ENCODE measurements at places on chromosomes 6 and 20.

- no peak for DNase-seq
Measured at GRCh38 chr6:133827766-133828165, 61.1 kb upstream of the TCF21 start.

DNA sequence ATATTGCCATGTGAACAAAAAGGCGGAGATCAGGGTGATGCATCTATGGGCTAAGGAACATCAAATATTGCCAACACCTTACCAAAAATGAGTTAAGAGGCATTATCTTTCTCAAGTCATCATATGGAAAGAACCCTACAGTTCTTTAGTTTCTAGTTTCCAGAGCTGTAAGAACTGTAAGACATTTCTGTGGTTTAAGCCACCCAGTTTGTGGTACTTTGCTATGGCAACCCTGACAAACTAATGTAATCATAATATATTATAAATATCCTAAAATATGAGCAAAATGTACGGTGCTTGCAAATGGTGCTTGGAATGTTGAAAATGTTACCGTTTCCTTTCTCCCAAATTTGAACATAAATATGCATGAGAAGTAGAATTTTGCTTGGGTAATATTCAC, 349.6 kb downstream of the PHF3 start:
- DNase-seq: no peak

DNA sequence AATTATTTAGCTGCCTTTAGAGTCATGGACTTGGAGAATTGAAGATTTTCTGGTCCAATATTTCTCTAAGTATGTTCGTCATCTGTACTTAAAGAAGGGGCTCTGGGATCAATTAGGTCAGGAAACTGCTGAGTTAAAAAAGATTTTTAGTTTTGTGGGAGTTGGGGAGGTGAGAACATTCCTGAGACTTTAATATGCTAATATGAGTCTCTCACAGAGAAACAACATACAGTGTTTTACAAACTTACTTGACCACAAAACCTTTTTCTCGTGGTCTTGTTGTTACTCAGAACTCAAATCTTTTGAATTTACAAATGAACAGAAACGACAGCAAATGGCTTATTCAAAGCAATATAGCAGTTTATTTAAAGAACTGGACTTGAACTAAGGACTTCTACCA, 67.9 kb downstream of the LIN28B start:
- no peak for DNase-seq

- DNase-seq: no peak
Measured at GRCh38 chr6:75568965-75569364, 32.7 kb upstream of the SENP6 start.

- DNase-seq: no peak
Measured at GRCh38 chr6:2482773-2483172, 237.4 kb upstream of the GMDS start.

- DNase-seq: no peak
Measured at GRCh38 chr20:2296524-2297356, 939 bp downstream of the TGM3 start.

DNA sequence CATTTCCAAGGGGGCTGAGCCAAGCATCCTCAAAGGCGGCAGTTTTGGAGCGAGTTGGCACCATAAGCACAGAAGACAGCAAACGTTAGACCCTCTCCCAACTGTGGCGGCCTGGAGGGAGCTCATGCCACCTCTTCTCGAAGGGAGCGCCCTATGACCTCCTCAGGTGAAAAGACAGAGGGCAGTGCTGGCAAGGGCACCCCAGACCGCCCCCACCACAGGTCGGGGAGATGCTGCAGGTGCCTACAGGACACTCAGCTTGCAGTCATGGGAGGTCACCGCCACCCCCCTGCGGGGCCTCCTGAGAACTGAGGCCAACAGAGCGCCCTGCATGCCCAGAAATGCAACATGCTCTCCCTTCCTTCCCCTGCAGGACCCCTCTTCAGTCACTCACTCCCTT, 45.1 kb upstream of the BHLHE23 start:
- no peak for DNase-seq

GRCh38 chr6:144664281-144664680, 379.1 kb downstream of the UTRN start:
- DNase-seq: no peak

GRCh38 chr6:37982317-37982716, 162.8 kb downstream of the ZFAND3 start:
- DNase-seq: no peak

GRCh38 chr6:142845624-142846458, 99.1 kb downstream of the HIVEP2 start:
- no peak for DNase-seq

GRCh38 chr20:21574443-21574842, 60.6 kb upstream of the NKX2-2 start:
- DNase-seq: no peak

GRCh38 chr20:10125757-10126156, 91.0 kb downstream of the ANKEF1 start:
- DNase-seq: no peak

DNA sequence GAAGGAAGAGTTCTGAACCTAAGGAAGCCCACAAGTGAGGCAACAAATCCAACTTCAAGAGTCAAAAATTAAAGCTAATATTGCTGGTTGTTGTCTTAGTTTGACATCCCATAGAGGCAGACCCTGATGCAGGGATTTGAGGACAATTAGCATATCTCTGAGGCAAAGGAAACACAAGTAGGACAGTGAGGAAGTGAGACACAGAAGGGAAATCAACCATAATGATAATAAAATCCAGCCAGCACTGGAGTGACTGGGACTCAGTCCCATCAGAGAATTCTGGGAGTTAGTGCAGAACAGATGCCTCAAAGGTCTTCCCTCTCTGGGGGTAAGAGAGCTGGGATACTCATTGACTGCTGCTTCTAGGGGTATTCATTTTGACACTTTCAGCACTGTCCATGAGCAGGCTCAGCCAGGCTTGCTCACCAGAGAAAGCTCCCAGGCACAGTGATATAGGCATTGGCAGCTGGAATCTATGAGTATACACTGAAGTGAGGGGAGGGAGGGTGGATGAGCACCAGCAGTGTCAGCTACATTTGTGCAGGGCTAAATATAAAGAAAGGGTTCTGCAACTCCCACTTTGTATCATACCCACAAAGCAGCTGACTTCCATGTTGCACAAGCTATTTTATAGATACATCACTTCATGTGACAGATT, 43.4 kb upstream of the SPTLC3 start:
- DNase-seq: no peak

- DNase-seq: no peak
Measured at GRCh38 chr6:37850728-37851285, 31.3 kb downstream of the ZFAND3 start.

- DNase-seq: no peak
Measured at GRCh38 chr6:127475135-127475822, 16.1 kb upstream of the KIAA0408 start.

- DNase-seq: no peak
Measured at GRCh38 chr20:9493803-9494202, 20.6 kb upstream of the LAMP5 start.

GRCh38 chr6:113649880-113650609, 207.1 kb upstream of the MARCKS start:
- no peak for DNase-seq

DNA sequence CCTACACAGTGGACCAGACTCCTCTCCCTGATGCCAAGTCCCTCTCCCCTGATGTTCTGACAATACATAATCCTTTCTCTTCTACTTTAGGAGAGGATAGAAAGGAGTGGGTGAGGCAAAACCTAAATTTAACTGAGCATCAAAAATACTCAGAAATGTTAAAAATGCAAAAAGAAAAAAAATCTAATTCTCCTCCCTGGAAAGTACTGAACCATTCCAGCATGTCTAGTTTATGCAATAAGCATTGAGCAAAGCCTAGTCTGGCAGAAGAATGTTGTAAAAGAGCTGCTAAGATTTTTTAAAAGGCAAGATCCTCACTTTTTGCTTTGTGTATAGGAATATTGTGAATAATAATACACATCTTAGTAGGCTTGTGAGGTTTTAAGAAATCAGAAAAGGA, 116.6 kb upstream of the STXBP5 start:
- no peak for DNase-seq

GRCh38 chr6:31952140-31952805, 6.4 kb downstream of the CFB start:
- no peak for DNase-seq

DNA sequence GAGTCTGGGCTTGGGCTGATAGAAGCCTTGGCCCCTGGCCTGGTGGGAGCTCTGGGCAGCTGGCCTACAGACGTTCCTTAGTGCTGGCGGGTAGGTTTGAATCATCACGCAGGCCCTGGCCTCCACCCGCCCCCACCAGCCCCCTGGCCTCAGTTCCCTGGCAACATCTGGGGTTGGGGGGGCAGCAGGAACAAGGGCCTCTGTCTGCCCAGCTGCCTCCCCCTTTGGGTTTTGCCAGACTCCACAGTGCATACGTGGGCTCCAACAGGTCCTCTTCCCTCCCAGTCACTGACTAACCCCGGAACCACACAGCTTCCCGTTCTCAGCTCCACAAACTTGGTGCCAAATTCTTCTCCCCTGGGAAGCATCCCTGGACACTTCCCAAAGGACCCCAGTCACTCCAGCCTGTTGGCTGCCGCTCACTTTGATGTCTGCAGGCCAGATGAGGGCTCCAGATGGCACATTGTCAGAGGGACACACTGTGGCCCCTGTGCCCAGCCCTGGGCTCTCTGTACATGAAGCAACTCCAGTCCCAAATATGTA, 957 bp upstream of the VEGFA start:
- no peak for DNase-seq

- DNase-seq: no peak
Measured at GRCh38 chr6:111242452-111242851, 155.1 kb downstream of the SLC16A10 start.

GRCh38 chr6:52417675-52418111, 2.4 kb upstream of the EFHC1 start:
- no peak for DNase-seq

DNA sequence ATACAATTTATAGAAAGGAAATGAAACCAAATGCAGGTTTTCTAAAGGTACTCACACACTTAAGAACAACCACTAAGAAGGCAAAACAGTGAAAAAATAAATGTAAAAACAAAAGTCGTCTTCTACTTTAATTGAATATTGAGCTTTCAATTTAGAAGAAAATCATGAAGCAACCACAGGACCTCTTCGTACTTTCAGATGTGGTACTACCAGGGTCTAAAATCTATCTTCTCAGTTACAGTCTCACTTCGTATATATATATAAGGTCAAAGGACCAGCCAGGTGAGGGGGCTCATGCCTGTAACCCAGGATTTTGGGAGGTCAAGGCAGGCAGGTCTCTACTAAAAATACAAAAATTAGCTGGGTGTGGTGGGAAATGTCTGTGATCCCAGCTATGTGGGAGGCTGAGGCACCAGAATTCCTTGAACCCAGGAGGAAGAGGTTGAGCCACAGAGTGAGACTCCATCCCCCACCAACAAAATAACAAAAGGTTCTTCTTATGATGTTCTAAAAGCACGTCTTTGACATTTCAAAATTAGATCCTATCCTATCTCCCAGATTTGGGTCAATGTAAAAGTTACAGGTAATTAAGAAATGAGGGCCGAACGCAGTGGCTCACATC, 12.5 kb downstream of the ROMO1 start:
- no peak for DNase-seq

- no peak for DNase-seq
Measured at GRCh38 chr6:158645064-158646022, 800 bp upstream of the DYNLT1 start.

- DNase-seq: no peak
Measured at GRCh38 chr20:57294550-57294949, 28.1 kb upstream of the BMP7 start.

GRCh38 chr6:139627091-139627490, 252.6 kb upstream of the CITED2 start:
- DNase-seq: no peak

DNA sequence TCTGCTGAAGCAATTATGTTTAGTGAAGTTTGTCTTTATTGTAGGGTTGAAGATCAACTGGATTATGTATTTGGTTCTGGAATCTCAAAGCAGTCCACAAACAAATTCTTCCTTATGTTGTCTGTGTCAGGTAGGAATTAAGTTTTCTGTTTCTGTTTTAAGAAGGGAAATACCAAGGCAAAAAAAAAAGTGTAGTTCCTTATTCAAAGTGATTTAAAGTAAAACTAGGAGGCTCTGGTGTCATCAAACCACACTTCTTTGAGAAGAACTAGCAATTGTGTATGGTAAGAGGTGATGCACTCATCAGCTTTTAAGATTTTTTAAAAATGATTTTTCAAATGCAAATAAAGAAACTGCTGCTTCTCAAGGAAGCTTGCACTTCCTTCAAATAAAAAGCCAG, 1.9 kb downstream of the FAM135A start:
- no peak for DNase-seq

DNA sequence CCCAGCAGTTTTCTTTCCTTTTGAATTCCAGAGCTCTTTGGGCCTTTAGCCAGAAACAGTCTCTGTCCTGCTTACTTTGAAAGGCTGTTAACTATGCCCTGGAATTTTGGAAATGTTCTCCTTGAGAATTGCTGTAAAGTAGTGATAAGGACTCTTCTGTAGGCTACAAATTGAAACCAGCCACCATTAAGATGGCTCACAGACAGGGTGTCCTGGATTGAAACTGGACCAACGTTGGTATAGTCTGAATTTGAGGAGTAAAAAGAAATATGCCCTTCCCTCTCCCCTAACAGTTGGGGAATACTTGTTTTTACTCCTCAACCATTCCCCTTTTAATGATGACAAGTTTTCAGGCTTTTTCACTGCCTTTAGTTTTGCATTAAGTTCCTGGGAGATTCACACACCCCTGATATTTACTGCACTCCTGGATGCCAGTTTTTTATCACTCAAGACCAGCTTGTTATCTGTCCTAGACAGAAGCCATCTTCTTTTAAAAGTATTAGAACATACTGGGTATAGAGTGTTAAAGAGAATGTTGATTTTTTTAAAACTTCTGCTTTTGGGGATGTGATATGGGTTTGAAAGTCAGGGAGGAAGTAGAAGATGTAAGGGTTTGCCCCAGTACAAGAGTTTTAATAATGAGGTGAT, 21.9 kb downstream of the TOP1 start:
- DNase-seq: no peak

DNA sequence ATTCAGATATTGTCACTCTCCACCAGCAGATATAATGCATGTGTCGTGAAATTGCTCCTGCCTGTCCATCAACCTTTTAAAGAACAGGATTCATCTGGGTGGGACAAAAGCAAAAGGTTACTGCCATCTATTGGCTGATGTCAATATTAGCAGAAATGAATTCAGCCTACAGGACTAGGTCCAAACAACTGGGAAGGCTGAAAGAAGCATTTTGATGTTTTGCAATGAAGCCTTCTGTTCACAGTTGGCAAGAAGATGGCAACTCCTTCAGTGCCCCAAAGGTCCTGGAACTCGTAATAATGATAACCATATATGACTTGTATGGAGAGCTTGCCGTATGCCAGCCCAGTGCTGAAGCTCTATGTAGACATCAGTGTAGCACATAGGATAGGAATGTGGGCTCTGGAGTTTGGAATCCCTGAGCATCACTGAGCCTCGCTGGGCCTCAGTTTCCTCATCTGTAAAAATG, 7.5 kb downstream of the BCAS1 start:
- no peak for DNase-seq
